ENCODE measurements at places on chromosomes 4 and X.
A peak's percentile ranks its signal among the peaks of the same experiment; 100 is the strongest.

DNA sequence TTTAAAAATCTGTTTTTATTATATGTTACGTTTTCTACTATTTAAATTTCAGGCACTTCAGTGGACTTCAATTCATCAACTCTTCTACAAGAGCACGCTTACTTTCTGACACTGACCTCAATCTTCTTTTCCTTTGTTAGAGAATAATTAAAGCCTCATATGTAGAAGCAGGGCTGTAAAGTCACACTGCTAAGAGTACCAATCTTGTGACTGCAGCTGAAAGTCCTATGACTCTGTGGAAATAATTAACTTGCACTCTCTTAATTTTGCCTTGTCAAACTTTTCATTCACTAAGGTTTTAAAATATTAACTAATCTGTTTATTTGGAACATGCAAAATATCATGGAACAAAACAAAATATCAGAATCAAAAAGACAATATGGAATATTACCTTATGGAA, 498.1 kb downstream of the PCDH10 start:
- DNase-seq = no peak

- DNase-seq = no peak
These were observed 288.2 kb downstream of the IL1RAPL2 start for GRCh38 chrX:104854188-104854587.

DNA sequence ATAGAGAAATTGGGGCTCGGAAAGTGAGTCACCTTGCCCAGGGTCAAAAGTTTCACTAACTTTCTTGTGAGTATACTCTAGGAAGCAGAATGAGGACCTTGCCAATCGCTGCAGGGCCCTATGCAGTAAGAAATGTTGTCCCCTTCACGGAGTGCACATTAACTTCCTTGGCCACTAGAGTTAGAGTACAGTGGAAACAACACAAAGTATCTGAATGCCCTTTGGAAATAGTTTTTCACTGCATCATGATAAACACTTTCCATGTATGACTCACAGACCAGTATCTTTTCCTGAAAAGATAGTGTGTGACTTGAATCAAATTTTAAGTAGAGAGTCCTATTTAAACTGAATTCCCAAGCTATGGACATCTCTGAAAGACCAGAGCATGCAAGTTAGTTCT, 45.5 kb upstream of the STK26 start:
- no peak for DNase-seq

- peak; percentile 23 for DNase-seq
These were observed 112.9 kb upstream of the AGA start for GRCh38 chr4:177555007-177555574.

DNA sequence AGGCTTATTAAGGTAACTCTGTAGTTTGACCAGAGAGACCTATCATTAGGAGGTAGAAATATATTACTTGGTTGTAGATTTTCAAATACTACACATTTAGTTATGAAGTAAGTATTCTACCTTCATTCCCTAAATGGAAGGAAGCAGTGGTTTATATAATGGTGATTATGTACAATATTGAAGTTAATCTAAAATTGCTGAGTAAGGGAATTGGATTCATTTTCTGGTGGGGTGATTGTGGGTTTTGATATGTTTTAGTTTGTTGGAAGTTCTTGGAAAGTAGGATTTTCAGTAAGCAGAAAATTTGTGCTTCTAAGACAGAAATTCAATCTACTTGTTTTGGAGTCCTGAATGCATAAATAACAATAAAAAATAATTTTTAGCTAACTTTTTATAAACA, 1830.9 kb upstream of the ADGRL3 start:
- DNase-seq = no peak

- no peak for DNase-seq
These were observed 6.3 kb upstream of the DCHS2 start for GRCh38 chr4:154497889-154498288.

DNA sequence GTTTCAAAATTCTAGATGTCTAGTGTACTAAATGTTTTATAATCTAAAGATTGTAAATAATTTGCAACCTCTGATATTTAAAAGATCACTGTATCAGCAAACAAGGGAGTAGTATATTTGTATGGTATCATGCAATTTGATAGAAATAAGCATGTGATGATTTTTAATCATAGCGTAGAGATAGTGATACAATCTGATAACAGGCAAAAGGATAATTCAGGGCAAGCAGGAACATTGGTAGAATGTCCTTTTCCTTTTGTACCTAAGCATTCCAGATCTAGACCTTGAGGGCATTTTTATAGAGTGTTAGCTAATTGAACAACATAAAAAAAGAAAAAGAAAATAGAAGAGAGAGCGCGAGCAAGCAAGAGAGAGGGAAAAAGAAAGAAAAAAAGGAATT, 1.4 kb downstream of the ANK2 start:
- DNase-seq = no peak

GRCh38 chr4:37985730-37986275, 25.6 kb downstream of the PTTG2 start:
- no peak for DNase-seq

- peak; percentile 68 for DNase-seq
These were observed 131.0 kb downstream of the DCLK2 start for GRCh38 chr4:150209140-150209829.

DNA sequence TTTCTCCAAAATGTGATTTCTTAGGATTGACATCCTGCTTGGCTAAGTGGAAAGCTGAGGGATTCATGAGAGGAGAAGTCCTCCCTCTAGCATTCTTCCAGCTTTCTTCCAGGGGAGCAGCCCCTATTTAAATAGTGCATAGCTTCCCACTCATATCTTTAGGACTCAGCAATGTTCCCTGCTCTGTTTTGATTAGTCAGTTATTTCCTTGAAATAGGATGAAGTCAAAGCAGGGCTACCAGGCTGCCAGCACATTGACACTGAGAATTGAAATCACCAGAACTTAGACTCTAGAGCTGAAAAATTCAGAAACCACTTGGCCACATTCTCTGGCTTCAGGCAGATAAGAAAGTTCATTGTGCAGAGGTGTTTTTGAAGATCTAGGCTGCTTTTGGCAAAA, 74.7 kb upstream of the SMAD1 start:
- no peak for DNase-seq

- DNase-seq = no peak
These were observed 1132.4 kb downstream of the RAPGEF2 start for GRCh38 chr4:160235285-160235684.

DNA sequence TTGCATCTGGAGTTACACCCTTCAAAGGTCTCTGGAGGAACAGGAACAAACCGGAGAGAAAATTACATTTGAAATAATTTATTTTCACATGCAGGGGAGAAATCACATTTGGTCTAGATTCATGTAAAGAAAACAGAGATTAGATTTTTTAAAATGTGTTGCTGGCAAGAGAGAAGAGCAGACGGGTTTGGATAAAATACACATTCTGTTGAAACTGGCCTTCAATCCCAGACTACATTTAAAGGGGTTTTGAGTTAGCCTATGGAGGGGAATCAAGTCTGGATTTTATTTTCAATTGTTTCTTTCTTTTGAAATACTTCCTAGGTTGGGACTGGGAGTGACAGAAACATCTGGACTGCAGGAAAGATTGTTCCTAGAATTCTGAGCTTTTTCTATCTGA, 180.8 kb downstream of the NHS start:
- DNase-seq = no peak

GRCh38 chrX:109997786-109998452, 5.0 kb upstream of the TMEM164 start:
- DNase-seq = no peak

- no peak for DNase-seq
These were observed 3.6 kb upstream of the GATA1 start for GRCh38 chrX:48782795-48783194.
